ENCODE measurements at places on chromosomes 6 and 20. TPM values are rescaled to one million over a fixed set of nuclear protein-coding genes. Genes with fewer than 3 reads are reported as not detected.

UST gene
- 7.2 TPM for polyA plus RNA-seq

BMP2 gene
- polyA plus RNA-seq: 0.79 TPM

CENPW gene
- 10.4 TPM for polyA plus RNA-seq

FHL5 gene
- polyA plus RNA-seq: 3.8 TPM

DEFB119 gene
- not detected for polyA plus RNA-seq

CST1 gene
- polyA plus RNA-seq: not detected

OR2B6 gene
- not detected for polyA plus RNA-seq

DDX27 gene
- polyA plus RNA-seq: 21.4 TPM

SRMS gene
- polyA plus RNA-seq: not detected

B3GALT4 gene
- 2.3 TPM for polyA plus RNA-seq

EYS gene
- 0.91 TPM for polyA plus RNA-seq

LAMA2 gene
- polyA plus RNA-seq: 1.2 TPM

OVOL2 gene
- polyA plus RNA-seq: 0.98 TPM

NINL gene
- 0.27 TPM for polyA plus RNA-seq

IYD gene
- not detected for polyA plus RNA-seq

PHACTR3 gene
- polyA plus RNA-seq: 15.5 TPM

HLA-DPA1 gene
- 0.92 TPM for polyA plus RNA-seq

ARG1 gene
- not detected for polyA plus RNA-seq

EBF4 gene
- not detected for polyA plus RNA-seq

TEAD3 gene
- 0.19 TPM for polyA plus RNA-seq

TAF4 gene
- polyA plus RNA-seq: 0.66 TPM

TSBP1 gene
- not detected for polyA plus RNA-seq

LHFPL5 gene
- polyA plus RNA-seq: not detected

PLAGL2 gene
- polyA plus RNA-seq: 0.28 TPM

CD109 gene
- not detected for polyA plus RNA-seq

ARFGEF3 gene
- 10.4 TPM for polyA plus RNA-seq

EFCAB8 gene
- not detected for polyA plus RNA-seq

Measured in Purkinje cell (primary cell).